ENCODE measurements at places on chromosomes 7 and 10.

GRCh38 chr10:7407368-7408290 is 3.2 kb downstream of the SFMBT2 start:
- DNase-seq = peak; percentile 54

- peak; percentile 43 for DNase-seq
Observed at GRCh38 chr10:7819121-7819460, 786 bp downstream of the TAF3 start.

GRCh38 chr7:47255441-47255840 is 326.5 kb downstream of the TNS3 start:
- DNase-seq = no peak

DNA sequence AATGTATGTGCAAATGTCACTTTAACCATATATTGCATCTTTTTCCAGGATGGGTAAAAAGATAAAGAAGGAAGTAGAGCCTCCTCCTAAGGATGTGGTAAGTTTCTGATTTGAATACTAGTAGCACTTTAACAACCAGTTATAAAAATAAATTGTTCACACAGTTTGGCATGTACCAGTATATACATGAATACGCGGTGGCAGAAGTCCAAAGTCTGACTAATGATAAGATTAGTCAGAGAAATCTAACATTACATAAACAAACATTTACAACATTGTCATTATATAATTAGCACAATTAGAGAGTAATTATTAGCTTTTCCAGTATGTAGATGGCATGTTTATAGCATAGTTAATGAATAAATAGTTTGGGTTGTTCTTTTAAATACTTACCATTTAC is 4.1 kb downstream of the ARMC3 start:
- DNase-seq = no peak

DNA sequence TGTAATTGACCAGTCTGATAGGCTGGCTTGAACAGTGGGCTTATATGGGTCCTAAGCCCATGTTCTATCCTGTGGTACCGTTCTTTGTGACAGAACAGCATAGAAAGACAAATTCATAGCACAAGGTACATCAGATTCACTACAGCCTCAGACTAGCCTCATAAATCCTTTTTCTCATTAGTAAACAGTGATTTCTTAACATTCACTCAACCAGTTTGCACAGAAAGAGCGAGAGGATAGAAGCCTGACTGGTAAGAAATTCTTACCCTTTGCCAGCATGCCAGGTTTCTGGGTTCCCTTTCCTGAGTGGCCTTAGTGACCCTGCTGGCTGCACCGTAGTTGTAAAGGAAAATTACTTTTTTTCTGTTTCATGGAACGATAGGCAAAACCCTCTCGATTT is 412.1 kb downstream of the SH2D4B start:
- DNase-seq = no peak

DNA sequence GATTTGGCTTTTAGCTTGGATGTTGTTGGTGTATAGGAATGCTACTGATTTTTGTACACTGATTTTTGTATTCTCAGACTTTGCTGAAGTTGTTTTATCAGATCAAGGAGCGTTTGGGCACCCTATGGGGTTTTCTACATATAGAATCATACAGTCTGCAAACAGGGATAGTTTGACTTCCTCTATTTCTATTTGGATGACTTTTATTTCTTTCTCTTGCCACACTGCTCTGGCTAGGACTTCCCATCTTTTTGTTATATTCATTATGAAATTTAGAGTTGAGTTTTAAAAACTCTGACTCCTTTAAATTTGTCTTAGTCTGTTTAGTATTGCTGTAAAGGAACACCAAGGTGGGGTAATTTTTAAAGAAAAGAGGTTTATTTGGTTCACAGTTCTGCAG is 4.7 kb downstream of the ZNF786 start:
- DNase-seq = no peak

DNA sequence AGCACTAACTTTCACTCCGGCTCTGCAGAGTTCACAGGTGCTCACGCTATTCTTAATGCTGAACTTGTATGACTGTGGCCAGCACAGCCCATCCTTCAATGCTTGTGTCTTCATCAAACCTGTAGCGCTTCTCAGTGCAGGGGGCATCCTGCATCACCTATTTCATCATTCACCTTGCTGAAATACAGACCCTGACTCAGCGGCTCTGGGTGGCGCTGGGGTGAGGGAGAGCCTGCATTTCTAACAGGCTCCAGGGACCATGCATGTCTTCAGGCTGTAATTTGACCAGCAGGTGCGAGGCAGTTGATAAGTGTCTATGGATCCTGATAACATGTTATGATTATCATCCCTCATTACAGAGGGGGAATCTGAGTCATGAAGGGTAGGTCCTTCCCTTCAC is 89.3 kb downstream of the VOPP1 start:
- no peak for DNase-seq

DNA sequence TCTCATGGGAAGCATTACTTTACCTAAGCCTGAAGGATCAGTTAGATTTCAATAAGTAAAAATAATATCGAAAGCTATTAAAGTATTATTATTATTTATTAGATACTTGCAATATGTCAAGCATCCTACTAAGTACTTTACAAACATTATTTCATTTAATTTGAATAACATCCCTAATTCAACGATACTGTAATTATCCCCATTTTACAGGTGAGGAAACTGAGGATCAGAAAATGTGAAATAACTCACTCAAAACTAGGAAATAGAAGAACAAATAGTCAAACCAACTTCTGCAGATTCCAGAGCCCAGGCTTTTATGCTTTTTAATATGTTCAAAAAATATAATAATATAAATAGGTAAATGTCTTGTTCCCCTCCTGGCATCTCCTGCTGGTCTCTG is 10.3 kb upstream of the PDCD4 start:
- DNase-seq = no peak

DNA sequence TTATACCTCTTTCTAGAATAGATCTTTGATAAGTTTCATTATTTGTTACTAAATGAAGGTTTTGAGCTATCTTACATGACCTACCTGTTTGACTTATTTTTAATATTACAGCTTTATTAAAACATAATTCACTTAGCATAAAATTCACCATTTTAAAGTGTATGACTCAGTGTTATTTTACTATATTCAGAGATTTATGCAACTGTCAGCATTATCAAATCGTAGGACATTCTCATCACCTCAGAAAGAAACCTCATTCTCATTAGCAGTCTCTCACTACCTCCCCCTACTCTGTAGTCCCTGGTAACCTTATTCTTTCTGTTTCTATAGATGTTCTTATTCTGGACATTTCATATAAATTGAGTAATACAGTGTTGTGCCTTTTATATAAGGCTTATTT is 207.9 kb upstream of the FOXP2 start:
- DNase-seq = no peak

GRCh38 chr10:11516431-11516746 is 95.1 kb downstream of the USP6NL start:
- peak; percentile 59 for DNase-seq

All from activated CD4-positive, alpha-beta T cell treated with anti-CD3 and anti-CD28 coated beads, Interleukin-2, amount 50 U/mL, for 16 hours (primary cell).